ENCODE measurements at places on chromosomes 3 and 15.
A peak's percentile ranks its signal among the peaks of the same experiment; 100 is the strongest.

GRCh38 chr3:170732660-170733245 lies 137.2 kb downstream of the RPL22L1 start:
- no peak for DNase-seq

- DNase-seq: no peak
Measured at GRCh38 chr15:98286831-98287230, 326.3 kb downstream of the ARRDC4 start.

DNA sequence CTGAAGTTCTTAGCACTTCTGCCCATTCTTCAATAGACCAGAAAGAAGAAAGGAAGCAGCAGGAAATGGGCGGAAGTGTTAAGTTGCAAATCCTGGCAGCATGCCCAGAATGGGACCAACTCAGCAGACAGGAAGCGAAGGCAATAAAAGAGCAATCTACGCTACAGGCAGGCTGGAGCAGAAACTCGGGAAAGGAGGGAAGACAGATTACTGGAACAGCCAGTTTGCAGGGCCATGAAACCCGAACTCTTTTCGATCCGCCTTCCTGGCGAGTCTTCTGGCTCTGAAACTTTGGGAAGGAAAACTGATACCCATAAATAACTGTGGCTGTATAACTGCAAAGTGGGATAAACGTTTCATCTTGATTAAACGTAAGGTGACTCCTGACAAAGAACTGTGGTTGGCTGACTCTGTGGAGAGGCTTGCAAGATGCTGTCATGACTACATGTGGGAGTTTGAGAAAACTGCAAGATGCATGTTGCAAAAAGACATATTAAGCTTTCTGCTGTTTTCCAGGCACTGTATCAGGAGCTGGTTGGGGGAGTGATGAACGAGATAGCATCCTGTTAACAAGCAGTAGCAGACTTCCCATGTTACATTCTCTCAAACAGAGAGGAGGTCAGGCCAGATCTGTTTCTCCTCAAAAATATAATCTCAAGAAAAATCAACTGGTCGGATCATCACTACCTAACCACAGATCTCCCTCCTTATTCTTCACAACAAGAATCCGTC lies 67.8 kb downstream of the FMN1 start:
- peak; percentile 55 for DNase-seq

- no peak for DNase-seq
Measured at GRCh38 chr15:87681104-87681503, 575.4 kb downstream of the NTRK3 start.

DNA sequence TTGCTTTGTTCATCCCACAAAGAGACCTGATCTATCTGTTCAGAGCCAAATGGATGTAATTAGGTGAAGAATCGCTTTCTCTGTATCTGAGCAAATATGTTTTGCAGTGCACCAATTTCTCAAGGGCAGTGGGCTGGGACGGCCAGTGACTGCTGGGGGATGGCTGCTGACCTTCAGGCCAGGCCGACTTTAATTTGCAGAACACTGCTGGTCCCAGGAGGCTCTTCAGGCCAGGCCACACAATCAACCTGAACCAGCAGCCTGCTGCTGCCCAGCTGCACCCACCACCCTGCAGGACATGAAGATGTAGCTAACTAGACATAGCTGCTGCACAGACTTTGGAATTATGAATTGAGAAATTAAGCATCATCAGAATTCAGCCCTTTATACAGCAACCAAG lies 194.4 kb upstream of the ONECUT1 start:
- no peak for DNase-seq

DNA sequence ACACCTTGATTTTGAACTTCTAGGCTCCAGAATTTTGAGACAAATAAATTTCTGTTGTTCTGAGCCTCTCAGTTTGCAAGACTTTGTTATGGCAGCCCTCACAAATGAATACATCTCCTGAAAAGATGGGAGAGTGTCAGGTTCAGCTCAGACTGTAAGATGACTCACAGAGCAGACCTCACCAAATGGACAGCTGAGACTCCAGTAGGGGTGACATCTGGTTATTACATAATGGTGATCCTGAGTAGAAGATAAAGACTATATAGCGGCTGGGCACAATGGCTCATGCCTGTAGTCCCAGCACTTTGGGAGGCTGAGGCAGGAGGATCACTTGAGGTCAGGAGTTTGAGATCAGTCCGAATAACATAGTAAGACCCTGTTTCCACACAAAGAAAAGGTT lies 26.2 kb upstream of the MTMR14 start:
- DNase-seq: no peak

- DNase-seq: no peak
Measured at GRCh38 chr3:151395806-151396205, 11.3 kb upstream of the P2RY12 start.

DNA sequence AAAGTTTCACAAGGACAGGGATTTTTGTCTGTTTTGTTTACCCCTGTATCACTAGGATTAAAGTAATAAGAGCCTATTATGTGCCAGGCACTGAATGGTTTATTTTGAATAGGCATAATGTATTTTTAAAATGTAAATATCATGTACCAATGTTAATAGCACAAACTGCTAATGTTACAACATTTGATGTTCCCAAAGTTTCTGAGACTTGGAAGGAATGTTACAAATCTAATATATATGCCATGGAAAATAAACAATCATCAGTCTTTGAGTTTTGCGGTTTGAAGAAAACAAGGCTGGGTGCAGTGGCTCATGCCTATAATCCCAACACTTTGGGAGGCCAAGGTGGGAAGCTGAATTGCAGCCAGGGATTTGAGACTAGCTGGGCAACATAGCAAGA lies 159.4 kb downstream of the CDIN1 start:
- DNase-seq: no peak

- DNase-seq: no peak
Measured at GRCh38 chr3:139113231-139113992, 68.7 kb upstream of the PRR23C start.

DNA sequence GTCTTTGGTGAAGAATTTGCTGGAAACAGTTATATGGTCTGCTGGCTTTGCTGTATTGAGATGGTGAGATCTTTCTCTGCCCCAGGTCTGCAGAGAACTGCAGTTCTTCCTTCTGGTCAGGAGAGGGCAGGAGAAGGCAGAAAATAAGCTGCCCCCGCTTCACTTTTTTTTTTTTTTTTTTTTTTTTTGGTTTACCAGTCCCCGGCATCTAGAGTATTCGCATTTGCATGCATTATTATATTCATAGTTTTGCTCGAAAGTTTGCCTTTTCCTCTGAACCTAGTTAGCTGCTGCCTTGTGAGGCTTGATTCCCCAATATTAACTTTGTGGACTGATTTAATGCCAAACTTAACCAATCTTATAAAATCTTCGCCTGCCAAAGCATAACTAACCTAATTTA lies 10.6 kb upstream of the PARL start:
- peak; percentile 25 for DNase-seq

GRCh38 chr3:133944641-133945380 lies 49.1 kb upstream of the RAB6B start:
- no peak for DNase-seq

DNA sequence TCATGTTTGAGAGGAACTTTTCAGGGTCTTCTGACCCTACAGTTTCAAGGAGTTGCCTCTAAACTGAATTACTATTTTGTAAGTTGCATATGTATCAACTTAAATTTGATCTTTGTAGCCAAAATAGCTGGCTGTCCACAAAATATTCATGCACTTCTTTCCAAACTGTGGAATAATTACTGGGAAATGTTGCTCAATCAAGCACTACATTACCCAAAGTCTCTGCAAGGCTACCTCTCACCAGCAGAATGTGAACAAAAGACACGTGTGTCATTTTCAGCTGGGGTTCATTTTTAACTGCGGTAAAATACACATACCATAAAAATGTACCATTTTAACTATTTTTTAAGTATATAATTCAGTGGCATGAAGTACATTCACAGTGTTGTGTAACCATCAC lies 320.4 kb downstream of the CTNNB1 start:
- DNase-seq: no peak

DNA sequence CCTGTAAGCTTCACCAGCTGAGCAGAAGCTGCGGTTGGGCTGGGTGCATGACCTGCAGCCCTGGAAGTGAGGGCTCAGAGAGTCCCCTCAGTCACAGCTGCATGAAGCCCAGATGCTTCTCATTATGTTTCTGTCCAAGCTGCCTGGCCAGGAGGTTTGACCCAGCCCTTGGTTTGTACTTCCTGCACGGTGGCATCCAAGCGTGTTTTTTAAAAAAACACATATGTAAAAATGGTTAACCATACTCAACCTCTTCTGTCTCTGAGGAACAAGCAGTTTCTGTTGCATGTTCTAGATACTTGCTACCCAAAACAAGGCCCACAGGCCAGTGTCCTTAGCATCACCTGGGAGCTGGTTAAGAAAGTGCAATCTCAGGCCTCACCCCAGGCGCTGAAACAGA lies 76.0 kb upstream of the ATP10A start:
- no peak for DNase-seq

- DNase-seq: no peak
Measured at GRCh38 chr15:75431682-75432081, 19.8 kb downstream of the SIN3A start.

DNA sequence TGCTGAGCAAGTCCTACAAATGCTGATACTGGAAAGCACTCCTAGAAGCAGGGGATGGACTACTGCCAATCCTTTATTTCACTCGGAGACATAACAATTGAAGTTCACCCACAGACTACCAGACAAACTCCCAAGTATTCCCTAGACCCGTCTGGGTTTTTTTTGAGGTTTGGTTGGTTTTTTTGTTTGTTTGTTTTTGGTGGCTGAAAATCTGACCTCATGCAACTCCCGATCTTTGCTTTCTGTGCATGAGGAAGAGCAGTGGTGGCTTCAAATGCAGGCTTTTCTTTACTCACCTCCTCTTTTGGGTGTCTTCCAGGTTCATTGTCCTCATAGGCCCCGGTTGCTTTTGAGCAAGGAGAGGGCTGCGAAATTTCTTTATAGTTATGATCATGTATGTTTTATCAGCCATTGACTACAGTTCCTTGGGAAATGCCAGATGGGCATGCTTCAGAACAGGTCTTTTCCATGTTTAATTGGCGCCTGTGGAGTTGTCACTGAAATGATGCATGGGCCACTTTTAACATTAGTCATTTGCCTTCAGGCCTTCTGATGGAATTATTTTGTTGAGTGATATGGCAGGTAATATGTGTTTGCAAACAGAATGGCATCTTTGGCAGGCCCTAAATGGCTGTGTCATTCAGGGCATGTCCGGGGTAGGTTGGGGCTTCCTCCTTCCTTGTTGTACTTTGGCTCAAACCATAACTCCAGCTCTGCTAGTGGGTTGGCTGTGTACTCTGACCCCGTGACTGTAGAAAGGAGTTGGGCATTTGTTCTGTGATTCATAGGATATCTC lies 81.3 kb upstream of the ZBED2 start:
- DNase-seq: no peak

GRCh38 chr3:54120657-54121413 lies 1.5 kb upstream of the CACNA2D3 start:
- peak; percentile 79 for DNase-seq
